Natural killer cell treated with Interleukin-12 subunit alpha and Interleukin-12 subunit beta and Interleukin-15 and Interleukin-18, amount 100 ng/mL, for 72 hours (primary cell): ENCODE measurements at places on chromosomes 5 and 9.

- DNase-seq = no peak
Measured at GRCh38 chr5:107112216-107112615, 558.5 kb downstream of the EFNA5 start.

GRCh38 chr9:76691517-76692313 lies 72.5 kb upstream of the PCA3 start:
- no peak for DNase-seq

- no peak for DNase-seq
Measured at GRCh38 chr9:2257248-2257929, 242.2 kb downstream of the SMARCA2 start.

DNA sequence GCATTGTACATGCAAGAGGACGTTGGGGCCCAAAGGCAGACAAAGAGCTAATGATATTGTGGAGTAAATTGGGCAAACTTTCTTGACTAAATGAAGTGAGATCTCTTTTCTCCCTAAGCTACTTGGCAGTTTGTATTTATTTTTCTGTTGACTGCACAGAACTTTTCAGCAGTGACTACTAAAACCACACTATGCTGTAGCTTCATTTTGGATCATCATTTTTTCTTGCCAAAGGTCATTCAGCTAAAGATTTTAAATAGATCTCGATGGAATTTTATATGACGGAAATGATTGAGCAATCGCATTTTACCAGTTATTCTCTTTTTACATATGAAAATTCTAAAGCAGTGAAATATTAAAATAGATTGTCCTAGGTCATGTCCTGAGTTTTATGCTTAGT lies 286.1 kb upstream of the ACTBL2 start:
- no peak for DNase-seq

DNA sequence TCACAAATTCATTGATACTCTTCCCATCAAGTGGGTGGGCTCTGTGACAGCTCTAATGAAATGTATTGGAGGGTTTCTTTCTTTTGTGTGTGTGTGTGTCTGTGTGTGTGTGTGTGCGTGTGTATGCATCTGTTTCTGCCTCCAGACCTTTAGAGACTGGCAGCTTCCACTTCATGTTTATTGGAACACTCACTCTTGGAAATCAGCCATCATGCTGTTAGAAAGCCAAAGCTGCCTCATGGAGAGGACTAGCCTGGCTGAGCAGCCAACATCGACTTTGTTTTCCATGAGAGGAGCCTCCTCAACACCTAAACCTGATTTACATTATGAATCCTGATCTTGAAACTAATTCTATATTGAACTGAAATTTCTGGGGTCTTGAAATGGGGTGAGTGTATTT lies 128.5 kb upstream of the FAM174A start:
- no peak for DNase-seq

- DNase-seq = no peak
Measured at GRCh38 chr9:137521405-137521985, 28.7 kb downstream of the PNPLA7 start.

DNA sequence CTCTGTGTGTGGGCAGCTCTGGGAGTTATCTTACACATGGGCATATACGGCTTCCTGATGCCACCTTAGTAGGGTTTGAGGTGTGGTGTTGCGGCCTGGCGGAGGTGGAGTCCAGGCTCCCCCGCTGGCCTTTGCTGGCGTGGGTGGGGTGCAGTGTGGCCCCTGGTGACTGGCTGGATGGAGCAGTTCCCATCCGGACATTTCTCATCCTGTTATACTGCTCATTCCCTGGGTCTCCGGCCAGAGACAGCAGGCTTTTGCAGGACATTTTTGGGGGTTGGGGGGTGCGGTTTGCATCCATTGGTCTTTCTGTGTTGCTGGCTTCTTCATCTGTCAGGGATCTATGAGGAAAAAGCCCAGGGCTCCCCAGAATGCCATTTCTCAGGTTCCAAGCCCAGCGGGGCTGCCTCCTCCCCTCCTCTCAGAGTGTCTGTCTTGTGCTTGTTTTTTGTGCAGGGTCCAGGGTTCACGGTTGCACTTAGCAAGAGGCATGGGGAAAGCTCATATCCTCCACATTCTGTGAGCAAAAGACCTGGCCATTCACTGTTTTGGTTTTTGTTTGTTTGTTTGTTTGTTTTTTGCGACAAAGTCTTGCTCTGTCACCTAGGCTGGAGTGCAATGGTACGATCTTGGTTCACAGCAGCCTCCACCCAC lies 22.3 kb downstream of the NDUFS6 start:
- DNase-seq = no peak

GRCh38 chr5:30030101-30030500 lies 1163.4 kb upstream of the CDH6 start:
- no peak for DNase-seq
